Mesendoderm (in vitro differentiated cells): ENCODE measurements at places on chromosomes 4 and X.

GRCh38 chr4:171846232-171846631 is 33.0 kb downstream of the GALNTL6 start:
- peak; percentile 84 for DNase-seq

- no peak for DNase-seq
These were observed 24.8 kb downstream of the CCNI start for GRCh38 chr4:77050962-77051361.

- peak; percentile 42 for DNase-seq
These were observed 41.5 kb downstream of the SETD7 start for GRCh38 chr4:139514382-139515059.

DNA sequence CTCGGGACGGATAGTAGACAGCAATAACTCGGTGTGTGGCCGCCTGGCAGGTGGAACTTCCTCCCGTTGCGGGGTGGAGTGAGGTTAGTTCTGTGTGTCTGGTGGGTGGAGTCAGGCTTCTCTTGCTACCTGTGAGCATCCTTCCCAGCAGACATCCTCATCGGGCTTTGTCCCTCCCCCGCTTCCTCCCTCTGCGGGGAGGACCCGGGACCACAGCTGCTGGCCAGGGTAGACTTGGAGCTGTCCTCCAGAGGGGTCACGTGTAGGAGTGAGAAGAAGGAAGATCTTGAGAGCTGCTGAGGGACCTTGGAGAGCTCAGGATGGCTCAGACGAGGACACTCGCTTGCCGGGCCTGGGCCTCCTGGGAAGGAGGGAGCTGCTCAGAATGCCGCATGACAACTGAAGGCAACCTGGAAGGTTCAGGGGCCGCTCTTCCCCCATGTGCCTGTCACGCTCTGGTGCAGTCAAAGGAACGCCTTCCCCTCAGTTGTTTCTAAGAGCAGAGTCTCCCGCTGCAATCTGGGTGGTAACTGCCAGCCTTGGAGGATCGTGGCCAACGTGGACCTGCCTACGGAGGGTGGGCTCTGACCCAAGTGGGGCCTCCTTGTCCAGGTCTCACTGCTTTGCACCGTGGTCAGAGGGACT is 5.7 kb upstream of the MSANTD1 start:
- DNase-seq: no peak

- no peak for DNase-seq
These were observed 118.3 kb downstream of the CORIN start for GRCh38 chr4:47719576-47719975.

DNA sequence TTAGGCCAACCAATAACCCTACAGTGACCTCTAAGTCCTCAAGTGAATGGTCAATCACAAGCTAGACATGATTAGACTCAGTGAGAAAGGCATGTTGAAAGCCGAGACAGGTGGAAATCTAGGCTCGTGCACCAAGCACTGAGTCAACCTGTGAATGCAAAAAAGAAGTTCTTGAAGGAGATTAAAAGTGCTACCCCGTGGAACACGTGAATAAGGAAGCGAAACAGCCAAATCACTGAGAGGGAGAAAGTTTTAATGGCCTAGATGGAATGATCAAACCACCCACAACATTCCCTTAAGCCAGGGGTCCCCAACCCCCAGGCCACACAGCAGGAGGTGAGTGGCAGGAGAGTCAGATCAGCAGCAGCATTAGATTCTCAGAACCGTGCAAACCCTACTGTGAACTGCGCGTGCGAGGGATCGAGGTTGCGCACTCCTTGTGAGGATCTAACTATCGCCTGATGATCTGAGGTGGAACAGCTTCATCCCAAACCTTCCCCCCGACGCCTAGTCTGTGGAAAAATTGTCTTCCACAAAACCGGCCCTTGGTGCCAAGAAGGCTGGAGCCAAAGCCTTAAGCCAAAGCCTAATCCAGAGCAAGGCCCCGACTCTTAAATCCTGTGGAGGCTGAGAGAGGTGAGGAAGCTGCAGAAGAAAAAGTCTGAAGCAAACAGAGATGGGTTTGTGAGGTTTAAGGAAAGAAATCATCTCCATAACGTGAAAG is 19.5 kb upstream of the PDE6B start:
- no peak for DNase-seq

GRCh38 chr4:170008371-170008770 is 17.8 kb downstream of the MFAP3L start:
- DNase-seq: no peak

- DNase-seq: no peak
These were observed 42.3 kb upstream of the ANK2 start for GRCh38 chr4:113007151-113007550.

DNA sequence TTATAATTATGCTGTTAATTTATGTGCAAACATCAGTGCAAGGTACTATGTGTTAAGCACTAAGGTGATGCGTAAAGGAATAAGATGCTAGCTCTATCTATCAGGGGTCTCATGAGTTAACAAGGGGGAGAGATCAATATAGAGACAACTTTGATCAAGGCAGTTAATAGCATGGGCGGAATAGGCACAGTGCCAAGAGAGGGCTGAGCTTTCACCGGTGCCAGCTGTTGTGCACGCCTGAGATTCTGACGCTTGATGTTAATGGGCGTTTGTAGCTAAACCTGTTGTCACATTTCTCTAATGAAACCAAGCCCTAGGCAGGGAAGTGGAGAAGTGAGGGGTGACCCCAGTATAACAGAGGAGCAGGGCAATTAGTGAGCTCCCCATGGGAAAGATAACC is 86.0 kb upstream of the NMU start:
- DNase-seq: no peak

DNA sequence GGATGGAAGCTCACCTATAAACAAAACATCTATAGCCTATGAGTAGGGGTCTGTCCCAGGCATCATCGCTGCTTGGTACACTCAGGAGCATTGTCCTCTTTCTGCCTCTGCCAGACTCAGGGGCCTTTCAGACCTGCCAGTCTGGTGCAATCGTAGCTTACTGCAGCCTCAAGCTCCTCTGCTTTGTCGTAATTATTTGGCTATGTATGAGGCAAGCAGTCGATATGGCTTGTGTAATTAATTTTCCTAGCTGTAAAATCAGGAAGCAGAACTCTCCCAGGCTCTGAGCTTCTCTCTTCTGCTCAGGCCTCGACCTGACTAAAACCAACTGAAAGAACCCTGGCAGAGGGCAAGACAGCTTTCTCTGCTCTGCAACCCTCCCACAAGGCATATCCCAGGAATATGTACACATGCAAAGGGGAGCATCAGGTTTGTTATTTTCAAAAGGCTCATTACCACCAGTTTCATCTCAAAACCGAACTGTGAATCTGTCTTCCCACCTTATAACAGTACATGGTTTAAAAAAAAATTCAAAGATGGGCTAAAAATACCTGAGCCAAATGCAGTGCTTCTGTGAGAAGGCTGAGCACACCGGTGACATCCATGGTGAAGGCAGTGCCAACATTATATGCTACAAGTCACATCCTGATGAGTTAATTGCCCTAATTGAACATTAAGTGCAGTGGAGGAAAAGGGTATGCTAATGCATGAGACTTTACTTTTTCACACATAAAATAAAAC is 309.2 kb upstream of the EMCN start:
- no peak for DNase-seq

DNA sequence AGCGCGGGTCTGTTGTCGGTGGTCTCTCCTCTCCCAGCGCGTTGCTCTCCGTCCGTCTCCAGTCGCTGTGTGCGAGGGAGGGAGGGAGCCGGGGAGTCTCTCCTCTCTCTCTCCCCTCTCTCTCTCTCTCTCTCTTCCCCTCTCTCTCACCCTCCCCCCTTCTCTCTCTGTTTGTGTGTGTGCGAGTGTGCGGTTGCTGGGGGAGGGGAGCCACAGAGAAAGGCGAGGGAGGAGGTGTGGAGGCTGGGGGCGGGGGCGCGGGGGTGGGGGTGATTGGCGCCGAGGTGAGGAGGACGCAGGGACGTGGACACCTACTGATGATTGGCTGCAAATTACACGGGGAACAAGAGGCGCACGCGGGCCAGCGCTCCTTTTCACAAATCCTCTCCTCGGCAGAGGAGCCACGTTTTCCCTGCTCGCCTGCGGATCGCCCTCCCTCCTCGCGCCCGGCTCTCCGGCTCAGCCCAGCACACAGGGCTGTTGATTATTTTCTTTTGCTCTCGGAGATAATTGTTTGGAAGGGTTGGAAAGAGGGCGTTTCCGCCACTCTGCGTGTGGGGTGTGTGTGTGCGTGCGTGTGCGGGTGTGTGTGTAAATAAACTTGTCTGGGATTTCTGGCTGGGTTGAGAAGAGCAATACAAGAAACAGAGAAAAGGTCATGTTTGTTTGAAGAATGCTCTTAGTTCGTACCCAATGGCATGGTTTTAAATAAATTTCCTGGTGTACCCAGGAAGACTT is at the start of gene CXXC4:
Gene CXXC4, minus strand, starts transcription at position 73 of the 738 bp plus-strand sequence. CDS start 3,092 bp downstream, outside the sequence.
- peak; percentile 97 for DNase-seq

DNA sequence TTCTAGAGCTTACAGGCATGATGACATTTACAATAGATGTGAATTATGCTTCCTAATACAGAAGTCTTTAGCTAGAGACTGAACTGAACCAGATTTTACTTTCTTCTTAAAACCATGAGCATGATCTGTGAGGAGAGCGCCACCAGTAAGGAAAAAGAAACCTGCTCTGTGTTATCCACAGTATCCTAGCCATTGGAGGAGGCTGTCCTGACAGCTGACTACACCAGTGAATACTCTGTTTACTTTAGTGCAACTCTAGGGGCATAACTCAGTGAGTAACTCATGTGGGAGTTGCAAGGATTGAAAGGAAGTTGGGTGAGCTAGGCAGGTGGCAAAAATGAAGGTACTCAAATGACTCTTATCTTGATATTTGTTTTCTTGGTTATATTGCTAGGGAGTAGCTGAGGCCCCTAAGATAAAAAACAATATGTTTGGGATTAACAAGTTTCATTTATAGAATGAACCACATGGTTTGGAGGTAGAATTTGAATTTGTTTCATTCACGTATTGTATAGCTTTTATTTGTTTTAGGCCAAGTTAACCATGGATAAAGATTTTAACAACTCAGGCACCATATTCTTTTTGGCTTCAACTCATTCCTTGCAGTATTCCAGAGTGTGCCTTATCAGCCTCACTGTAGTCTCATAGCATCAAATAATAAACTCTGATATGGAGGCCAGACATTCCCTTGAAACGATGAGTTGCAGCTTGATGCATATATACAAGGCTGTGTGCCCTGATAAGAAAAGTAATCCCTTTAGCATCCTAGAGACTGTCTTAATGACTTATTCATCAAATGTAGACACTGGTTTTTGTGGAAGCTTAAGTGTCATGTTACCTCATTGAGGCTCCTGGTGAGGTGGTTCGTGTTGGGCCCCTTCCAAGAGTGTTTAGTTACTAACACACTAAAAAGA is 2.5 kb downstream of the BMP3 start:
- peak; percentile 5 for DNase-seq

- no peak for DNase-seq
These were observed 55.0 kb downstream of the RGS12 start for GRCh38 chr4:3347871-3348270.

GRCh38 chr4:137688651-137689050 is 156.4 kb upstream of the PCDH18 start:
- no peak for DNase-seq

DNA sequence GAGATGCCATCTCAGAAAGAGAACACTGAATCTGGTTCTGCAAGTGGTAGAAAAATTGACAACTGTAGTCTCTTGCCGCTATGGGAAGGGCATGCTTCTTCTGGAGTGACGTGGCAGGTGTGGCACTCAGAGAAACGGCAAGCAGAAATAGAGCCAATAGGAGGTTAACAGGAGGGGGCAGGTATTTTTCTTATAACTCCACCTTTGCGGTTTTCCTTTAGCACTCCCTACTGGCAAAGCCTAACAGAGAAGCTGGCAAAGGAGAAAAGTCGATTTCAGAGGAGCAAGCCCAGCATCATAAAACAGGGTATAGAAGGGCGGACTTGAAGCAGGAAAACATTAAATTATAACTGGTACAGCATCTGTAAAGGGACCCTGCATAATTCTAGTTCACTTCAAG is 1382.2 kb downstream of the PCDH18 start:
- peak; percentile 35 for DNase-seq

DNA sequence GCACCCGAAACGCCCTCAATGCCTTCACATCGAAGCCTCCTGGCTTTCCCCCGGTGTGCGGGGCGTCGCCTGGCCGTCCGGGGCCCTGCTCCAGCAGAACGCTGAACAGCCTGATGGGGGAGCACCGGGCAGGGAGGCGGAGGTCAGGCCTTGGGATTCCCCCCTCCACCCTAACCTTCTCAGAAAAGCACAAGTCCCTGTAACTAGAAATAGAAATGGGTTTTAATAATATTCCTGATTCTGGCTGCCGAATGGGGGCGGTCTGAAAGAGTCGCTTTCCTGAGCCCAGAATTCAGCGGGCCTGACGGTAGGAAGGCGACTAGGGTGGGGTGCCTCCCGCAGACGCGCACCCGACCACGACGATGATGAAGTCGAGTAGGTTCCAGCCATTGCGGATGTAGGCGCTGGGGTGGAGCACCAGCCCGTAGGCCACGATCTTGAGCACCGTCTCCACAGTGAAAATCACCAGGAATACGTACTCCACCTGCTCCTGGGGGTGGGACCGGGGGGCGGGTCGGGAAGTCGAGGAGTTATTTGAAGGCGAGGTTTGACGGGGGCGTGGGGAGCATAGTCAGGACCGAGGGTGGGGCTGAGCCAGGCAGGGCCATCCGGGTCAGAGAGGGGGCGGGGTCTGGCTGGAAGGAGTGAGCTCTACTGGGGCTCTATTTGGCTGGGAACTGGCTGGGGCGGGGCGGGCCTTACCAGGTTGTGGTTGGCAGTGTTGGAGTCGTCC is 2.5 kb downstream of the CACNA1F start:
- peak; percentile 81 for DNase-seq

- no peak for DNase-seq
These were observed 138.0 kb upstream of the FAM9B start for GRCh38 chrX:9171841-9172463.

DNA sequence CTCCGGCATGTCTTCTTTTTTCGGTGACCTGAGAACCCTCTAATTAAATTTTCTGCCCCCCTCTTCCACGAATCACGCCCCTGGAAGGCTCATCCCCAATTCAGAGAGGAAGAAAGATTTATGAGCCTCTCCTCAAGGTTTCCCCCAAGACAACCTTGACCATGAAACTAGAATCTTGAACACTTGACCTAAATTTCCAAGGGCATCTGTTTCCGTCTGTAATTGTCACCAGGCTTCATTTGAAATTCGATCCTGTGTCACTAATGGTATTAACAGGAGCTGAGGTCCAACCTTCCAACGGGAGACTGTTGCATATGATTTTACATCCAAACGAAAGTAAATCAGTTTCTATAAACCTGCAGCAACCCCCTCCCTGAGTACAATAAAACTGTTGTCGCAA is 139.9 kb upstream of the ZIC3 start:
- peak; percentile 29 for DNase-seq

DNA sequence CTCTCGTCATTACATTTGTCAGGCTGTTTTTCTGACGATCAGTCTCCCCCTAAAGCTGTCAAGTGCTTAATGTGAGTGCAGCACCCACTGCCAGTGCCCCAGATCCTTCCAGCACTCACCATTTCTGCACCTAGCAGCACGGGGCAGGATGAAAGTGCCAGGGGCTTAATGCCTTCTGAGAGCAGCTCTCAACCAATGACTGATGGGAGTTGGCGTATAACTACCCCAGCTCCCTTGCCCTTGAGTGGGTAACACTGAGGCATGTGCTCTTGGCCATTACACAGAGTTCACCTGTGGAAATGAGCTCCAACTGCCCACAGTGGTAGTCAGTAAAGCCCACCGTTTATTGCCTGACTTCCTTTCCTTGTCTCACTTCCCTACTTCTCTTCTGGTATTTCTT is 226.2 kb upstream of the BCOR start:
- DNase-seq: no peak
